HT1080 (cell line): ENCODE measurements at places on chromosomes 6 and 20.

GRCh38 chr6:24947636-24948035 is 11.9 kb upstream of the RIPOR2 start:
- DNase-seq = no peak

DNA sequence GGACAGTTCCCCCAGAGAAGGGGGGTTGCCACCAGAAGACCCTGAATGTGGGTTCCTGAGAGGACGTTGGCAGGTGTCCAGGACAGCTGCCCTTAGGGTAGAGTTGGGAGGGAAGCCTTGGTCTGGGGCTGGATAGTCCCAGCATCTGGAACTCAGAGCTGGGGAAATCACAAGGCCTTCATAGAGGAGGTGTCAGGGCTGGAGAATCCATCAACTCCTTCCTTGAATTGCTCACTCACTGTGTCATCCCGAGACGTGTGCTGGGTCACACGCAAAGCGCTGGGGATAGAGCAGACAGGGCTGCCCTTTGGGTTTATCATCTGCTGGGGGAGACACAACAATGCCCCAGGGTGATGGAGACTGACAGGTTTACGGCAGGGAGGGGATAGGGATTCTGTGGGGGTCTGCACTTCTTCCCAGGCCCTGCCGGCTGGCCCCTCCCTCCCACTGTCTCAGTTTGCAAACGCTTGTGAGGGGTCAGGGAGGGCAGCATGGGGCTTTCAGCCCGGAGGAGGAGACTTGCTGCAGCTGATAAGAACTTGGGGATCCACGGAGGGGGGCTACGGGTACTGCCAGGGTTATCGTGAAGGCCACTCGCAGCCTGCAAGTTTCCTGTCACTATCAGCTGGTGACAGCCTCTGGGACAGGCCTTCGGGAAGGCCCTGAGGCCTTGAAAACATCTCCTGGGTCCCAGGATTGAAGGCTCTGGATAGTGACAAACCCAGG is 18.6 kb downstream of the RBM38 start:
- DNase-seq = no peak

GRCh38 chr6:11592294-11592906 is 54.9 kb downstream of the TMEM170B start:
- no peak for DNase-seq

DNA sequence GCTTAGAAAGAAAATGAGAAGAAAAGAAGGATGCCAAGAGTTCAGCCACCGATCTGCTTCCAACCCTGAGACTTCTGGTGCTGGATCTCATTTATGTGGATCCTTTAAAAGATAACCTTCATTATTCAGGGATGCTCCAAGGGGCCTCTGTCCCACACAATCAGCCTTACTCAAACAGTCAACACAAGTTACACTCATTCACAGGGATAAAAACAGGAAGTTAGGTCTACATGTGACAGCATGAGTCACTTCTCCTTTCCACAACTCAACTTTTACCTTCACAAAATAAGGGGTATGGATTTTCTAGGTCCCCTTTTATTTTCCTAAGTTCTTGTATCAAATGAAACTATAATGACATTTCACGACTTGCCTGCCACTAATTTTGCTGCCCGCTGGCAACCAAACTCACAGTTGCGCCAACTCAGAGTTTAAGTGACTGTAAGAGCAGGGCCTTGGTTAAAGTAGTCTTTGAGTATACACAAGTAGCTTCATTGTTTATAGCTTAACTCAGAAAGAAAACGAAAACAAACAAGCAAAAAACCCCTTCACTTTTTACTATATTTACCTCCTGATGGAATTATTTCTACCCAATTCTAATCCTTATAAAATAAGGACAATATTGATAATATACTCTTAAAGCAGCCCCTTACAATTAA is 278.8 kb upstream of the RUNX2 start:
- peak; percentile 77 for DNase-seq

GRCh38 chr6:5214570-5215052 is 46.1 kb downstream of the LYRM4 start:
- DNase-seq = no peak

DNA sequence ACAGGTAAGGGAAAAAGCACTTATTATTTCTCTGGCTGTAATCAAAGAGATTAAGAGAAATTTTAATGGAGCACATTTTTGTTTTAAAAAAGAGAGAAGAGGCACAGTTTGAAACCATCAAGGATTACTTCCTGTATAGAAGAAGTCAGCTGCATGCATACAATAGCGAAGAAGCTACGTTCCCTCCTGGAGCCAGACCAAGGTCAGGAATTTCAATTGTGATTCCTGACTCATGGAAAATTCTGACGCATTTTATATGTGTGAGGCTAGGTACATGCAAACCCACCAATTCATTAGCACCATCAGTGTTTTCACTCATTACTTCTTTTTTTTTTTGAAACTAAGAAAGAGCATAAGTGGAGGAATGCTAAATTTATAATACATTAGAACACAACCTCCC is 232.7 kb upstream of the SGK1 start:
- DNase-seq = peak; percentile 76

DNA sequence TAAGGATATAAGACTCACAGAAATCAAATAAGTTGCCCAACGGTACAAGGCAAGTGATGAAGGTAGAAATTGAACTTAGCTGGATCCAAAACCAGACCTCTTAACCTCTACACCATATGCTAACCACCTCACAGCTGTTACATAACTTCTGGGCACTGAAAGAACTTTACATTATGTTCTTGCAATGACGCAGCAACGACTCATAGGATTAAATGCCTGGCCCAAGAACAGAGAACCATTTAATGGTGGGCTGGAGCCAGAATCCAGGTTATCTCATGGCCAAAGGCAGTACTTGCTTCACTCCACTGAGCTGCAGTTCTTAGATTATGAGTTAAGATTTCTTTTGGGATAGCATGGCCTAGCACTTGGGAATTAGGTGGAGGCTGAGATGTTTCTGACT is 4.4 kb downstream of the TRMT6 start:
- DNase-seq = peak; percentile 81

GRCh38 chr6:168540713-168541291 is 99.8 kb downstream of the SMOC2 start:
- DNase-seq = no peak

DNA sequence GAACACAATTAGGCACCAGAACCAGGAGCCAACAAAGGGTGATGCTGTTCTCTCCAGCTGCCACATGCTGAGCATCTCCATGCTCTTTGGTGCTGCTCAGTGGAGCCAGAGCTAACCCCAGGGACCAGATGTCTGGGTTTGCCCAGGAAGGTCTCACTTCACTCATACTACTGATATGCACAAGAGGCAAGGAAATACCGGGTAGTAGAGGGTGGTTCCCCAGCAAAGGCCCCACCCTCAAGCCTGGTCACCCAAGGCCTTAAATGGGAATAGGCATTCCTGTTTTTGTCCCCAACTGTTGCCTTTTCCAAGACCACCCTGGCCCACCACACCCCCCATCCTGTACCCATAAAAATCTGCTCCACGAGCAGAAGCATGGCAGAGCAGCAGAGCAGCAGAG is 204.5 kb upstream of the TAB2 start:
- no peak for DNase-seq

GRCh38 chr6:56382416-56382940 is 135.1 kb upstream of the COL21A1 start:
- peak; percentile 49 for DNase-seq

- peak; percentile 51 for DNase-seq
Observed at GRCh38 chr6:151389618-151390275, 1.6 kb downstream of the ZBTB2 start.

DNA sequence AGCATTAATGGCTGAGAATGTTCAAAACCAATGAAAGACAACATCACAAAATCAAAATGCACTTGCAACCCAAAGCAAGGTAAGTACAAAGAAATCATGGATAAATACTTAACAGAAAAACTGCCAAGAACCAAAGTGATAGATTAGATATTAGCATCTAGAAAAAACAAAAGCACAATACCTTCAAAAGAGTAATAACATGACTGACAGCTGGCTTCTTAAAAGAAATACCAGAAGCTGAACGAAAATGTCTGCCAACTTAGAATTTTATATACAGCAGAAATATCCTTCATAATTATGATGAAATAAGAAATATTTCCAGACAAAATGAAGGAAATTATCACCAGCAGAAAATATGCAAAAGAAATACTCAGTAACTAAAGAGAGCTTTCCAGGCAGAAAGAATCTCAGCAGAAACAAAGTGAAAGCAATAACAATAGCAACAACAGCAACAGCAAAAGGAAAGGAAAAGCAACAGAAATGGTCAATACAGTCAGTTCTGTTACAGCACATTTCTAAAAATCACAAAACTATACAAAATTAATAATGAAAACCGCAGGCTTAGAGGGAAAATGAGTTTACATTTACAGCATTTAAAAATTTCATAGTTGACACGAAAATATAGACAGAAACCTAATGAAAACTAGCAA is 121.5 kb upstream of the MAN1A1 start:
- DNase-seq = no peak

DNA sequence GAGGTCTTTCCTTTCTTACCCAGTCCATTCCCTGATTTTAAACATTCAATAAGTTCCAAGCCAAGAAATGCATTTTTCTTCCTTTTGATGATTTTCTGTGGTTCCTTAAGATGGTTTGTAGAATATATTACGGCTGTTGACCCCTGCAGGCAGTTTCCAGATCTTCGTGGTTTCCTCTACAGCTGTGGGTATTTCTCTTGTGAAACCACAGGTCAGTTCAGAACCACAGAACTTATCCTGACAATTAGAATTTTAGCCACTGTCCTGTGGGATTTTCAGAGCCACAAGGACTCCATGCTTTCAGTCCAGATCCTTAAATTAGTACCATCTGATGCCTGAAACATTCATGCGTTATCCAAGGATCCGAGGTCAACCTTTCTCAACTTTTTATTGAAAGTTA is 29.7 kb upstream of the EXOC2 start:
- peak; percentile 5 for DNase-seq

DNA sequence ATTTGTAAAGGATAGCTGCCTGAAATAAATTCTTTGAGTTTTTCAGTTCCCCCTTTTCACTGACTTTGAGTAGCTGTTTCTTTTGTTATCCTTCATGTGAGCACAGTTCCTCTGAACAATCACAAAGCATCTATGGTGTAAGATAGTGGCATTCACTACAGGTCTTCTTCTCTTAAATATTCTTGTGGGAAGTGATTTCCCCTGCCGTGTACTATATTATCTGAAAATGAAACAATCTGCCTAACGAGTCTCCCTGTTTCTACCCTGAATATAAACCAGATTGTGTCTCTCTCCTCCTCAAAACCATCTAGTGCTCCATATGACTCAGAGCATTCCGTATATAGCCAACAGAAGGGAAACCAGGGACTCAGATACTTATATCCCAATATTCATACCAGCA is 380.1 kb upstream of the SOX4 start:
- DNase-seq = no peak

- DNase-seq = no peak
Observed at GRCh38 chr6:116586738-116587137, 15.4 kb downstream of the RWDD1 start.

- DNase-seq = peak; percentile 64
Observed at GRCh38 chr6:17905611-17906592, 81.5 kb downstream of the KIF13A start.

GRCh38 chr6:24545183-24545582 is 50.4 kb downstream of the ALDH5A1 start:
- DNase-seq = no peak
